Activated CD4-positive, alpha-beta memory T cell treated with anti-CD3 and anti-CD28 coated beads, Interleukin-2, amount 10 ng/mL, durations not matched to agents 7 days and 5 days (primary cell): ENCODE measurements at places on chromosomes 1 and 21. TPM values are rescaled to one million over a fixed set of nuclear protein-coding genes. Genes with fewer than 3 reads are reported as not detected.

- DNase-seq: no peak
These were observed 16.5 kb downstream of the DR1 start for GRCh38 chr1:93362237-93362636.

DNA sequence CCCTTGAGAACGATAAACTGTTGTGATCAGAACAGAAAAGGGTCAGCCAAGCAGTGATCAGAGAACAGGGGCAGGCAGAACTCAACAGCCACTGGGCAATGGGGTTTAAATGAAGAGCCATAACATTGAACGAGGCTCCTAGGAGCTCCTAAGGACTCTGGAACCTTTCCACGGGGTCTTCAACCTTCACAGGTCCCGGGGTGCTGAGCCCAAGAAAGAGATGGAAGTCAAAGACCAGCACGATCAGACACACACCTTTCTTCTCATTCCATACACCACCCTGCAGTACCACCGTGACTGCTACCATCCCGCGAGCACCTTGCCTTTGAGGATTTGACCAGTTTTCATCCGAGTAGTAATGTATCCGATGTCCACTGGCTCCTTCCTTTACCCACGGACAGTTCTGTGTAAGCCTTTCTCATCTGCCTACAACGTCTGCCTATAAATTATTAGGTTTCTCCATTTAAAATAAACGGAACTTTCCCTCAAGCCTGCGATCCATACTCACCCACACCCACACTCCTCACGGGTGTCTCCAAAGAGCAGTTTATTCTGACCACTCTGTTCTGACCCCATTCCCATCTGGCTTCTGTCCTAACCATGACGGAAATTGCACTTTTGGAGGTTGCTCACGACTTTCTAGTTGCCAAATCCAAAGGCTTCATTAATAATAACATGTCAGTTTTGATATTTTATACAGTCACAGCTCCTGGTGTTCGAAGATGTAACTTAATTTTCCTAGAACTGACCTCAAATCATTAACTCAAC lies 16.8 kb upstream of the HHAT start:
- DNase-seq: no peak

DNA sequence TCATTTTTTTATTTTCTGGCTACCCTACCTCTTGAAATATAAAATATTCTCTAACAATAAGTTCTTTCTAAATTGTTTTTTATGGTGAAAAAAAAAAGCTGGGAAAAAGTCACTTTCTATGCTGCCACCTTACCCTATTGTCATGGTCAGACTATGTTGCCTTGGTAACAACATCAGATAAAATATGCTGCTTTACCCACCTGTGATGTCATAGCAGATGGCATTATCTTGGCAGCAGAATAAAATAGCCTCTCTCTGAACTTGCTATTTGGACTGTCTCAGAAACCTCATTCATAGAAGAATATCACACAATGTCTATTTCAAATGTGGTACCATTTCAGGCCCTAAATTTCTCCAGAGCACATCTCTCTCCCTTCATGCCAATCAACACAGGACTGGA lies 69.6 kb upstream of the SGIP1 start:
- DNase-seq: no peak

- no peak for DNase-seq
These were observed 11.9 kb upstream of the VAV3 start for GRCh38 chr1:107976836-107977235.

- no peak for DNase-seq
These were observed 263.4 kb downstream of the TTLL7 start for GRCh38 chr1:83735526-83735925.

Gene PADI2
- not detected for total RNA-seq

Gene ENO1
- total RNA-seq: 2,453 TPM

Gene FNDC10
- total RNA-seq: 2.6 TPM
